ENCODE measurements at places on chromosomes 5 and 9.

DNA sequence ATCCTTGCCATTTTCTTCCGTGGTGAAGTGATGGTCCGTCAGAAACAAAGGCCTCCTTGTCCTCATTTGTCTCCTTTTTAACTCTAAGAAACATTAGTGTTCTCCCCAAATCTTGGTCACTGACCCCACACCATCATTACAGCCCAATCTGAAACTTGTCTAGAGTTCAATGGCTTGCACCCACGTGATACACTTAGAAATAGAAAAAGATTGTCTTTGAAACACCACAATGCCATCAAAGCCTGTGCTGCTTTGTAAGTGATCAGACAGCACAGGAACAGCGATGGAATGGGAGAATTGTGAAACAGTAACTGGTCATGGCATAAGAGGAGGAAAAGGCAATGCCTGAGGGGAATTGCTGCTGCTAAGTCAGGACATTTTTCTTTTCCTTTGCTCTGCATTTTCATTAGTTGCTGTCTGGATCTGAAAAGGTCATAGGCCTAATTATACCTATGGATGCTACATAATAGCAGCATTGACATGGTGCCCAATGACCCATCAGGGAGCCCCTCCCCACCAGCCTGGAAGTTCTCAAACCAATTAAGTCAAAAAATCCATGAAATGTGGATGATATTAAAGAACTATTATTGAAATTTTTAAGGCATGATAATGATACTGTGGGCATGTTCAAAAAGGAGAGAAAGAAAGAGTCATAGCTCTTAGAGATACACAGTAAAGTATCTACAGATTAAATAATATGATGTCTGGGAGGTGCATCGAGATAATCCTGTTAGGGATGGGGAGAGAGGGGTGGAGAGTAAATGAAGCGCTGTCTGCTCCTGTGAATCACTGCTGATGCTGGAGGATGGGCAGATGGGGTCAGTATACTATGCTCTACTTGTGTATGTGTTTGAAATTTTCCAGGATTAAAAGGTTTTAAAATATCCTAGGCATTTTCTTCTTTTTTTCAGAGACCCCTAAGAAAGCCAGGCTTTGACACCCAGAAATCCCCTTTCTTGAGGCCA, 83.6 kb downstream of the ENC1 start:
- no peak for DNase-seq

DNA sequence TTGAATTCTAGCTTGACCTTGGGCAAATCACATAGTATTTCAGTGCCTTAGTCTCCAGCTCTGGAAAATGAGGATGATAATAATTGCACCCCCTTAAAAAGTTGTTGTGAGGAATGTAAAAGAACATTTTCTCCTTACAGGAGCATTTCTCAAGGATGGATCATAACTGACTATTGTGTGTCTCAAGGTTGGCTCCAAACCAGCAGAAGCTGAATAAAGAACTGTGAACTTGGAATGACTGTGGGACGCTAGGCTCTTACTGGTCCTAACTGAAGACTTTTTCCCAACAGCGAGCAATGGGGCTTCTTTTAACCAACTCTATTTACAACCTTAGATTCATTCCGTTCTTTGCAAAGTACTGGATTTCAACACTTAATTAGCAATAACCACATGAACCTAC, 26.2 kb upstream of the GLRX start:
- no peak for DNase-seq

- no peak for DNase-seq
Observed at GRCh38 chr5:55914971-55915370, 63.8 kb downstream of the IL31RA start.

- DNase-seq: no peak
Observed at GRCh38 chr9:116691607-116692006, 4.5 kb downstream of the TRIM32 start.

DNA sequence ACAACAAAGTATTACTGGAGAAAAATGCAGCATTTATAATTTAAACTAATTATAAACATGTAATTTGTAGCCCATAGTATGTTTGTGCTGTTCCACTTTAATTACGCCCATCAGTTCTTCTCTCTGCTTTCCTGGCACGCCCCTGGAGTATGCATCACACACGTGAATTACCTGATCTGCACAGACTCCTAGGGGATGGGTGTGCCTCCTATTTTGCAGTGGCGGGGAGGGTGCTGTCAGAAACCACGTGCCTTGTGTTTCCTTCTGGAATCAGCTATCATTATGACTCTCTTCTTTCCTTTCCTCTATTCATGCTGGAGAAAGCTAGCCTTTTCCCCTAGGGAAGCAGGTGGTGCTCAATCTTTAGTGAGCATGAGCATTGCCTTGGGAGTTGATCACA, 43.3 kb downstream of the RPS23 start:
- no peak for DNase-seq

DNA sequence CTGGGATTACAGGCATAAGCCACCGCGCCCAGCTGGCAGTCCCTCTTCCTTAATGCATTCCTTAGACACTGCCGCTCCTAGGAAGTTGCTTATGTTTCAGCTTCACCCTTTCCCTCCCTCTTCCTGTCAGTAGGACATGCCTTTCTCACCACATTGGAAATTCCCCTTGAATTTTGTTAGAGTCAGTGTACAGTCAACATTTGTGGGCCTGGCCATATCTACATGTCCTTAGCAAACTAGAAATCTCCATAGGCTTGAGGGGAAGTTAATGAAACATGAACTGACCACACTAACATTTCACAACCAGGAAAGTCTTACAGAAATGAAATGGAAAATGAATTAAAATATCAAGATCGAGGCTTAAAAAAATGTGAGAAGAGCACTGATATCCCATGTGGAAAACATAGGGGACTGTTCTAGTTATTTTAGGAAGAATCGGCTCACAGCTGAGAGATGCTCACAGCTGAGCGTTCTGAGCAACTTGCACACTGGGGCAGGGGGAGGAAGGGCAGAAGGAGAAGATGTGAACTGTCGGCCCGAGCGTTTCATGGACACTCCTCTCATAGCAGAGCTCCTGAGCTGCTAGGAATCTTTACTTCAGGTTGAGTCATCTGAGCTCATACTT, 21.1 kb upstream of the LVRN start:
- DNase-seq: no peak

DNA sequence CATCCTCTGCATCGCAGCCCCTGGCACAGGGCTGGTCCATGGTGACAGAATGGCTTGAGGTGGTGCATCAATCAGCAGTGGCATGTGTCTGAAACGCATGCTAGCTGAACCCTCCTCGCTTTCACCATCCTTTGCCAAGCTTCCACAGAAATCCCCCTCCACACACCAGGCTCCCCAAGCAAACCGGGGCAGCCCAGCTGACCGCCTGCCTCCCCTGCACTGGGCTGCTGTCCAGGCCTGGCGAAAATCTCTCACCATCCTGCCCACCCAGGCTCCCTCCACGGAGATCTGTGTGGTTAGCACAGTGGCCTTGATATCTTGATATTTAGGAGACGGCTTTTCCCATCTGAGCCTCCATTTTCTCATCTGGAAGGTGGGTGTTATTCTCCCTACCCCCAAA, 905 bp upstream of the HRH2 start:
- no peak for DNase-seq

- DNase-seq: peak; percentile 57
Observed at GRCh38 chr5:154756868-154757813, 2.0 kb downstream of the LARP1 start.

DNA sequence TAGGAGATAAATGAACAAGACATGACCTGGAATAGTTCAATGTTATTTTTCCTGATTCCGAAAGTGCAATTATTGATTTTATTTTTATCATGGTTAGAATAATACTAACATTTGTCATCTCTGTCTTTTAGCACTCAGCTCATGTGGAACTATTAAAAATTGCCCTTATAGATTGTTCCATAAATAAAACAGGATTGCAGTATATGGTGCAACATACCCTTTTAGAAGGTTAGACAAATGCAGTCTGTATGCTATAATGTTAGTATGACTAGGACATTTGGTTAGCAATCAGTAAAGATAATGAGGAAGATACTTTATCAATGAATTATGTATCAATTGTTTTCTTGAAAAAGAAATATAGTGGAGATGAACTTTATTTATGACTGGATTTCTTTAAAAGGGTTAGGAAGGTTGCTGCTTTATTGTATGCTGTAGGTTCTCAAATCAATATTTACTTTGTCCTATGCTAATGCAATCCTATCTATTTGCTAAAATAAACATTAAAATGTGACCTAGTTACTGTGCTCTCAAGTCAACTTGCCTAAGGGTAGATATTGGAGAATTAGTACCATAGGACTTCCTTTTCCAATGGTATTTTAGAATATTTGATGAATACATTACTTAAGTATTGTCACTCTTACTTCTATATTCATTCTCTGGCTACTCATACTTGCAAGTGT, 348.9 kb upstream of the ISL1 start:
- DNase-seq: no peak

DNA sequence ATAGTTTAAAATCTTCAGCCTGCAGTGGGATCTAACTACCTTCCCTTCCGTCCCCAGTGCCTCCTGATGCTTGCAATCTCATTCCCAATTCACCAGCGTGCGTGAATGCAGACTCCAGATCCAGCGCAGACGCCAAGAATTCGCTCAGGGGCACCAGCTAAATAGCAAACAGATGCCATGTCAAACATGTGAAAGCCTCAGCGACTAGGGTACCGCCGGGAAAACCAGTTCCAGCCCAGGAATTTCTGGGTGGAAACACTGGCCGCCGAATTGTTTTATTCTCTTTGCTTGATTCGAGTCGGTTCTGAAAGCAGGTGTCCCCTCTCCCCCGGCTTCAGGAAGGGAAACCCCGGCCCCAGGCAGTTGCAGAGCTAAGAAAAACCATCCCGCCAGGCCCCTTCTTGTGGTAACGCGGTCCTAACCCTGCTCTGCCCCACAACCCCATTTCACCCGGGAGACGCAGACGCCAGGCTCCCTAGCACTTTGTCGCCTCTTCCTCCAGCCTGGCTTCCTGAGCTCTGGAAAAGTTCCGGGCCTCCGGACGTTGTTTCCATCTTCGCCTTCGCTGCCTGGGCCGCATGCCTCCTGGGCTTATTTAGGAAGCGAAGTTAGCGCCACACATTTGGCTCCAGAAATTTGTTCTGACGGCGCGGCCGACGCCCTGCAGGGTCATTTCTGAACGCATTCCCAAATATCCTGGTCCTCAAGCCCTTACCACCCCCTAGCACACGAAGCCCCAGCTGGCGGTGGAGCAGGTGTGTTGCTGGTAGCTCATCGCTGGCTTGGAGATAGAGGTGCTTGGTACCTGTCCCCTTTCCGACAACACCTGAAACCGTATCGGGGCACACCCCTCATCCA, 665 bp upstream of the LVRN start:
- DNase-seq: no peak

DNA sequence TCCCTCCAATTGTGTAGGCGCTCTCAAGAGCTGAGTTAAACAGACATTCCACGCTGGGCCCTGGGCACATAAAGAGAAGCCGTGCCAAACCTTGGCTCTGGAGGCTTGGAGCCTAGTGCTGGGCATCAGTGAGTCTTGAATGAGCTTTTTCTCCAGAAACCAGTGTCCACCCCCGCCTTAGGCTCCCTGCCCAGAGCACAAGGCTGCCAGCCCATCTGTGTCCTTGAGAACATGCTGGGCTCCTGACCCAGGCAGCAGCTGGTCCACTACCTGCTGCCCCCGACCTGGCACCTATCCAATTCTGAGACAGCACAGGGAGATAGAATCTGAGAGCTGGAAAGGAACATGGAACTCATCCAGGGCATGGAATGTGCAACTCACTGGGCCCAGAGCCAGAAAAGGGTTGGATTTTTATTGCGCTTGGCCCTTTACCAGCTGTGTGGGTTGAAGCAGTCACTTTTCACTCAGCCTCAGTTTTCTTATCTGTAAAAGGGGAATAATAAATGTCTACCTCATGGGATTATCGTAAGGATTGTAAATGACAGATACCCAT, 92.4 kb upstream of the CPLX2 start:
- no peak for DNase-seq

- peak; percentile 20 for DNase-seq
Observed at GRCh38 chr5:149317281-149318048, 27.8 kb upstream of the GRPEL2 start.

DNA sequence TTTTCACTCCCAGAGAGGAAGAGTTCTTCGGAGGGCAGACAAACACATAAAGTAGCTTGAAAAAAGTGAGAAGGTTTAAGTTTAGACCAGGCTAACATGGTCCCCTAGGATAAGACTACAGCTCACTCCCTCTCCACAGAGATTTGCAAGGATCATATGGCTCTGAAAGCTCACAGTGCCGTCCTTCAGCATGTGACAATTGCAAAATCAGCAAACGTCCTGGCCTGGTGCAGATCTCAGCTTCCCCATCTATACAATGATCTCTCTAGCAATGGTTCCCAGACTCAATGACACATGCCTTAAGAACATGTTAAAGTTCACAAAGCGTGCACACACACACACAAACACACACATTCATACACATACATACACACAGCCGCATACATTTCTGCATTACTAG, 327.6 kb downstream of the ACTL7B start:
- DNase-seq: no peak

GRCh38 chr9:35905912-35906679, at the start of gene HRCT1:
Gene HRCT1 (plus strand): TSS chr9:35906202. CDS start chr9:35906288, 86 bp downstream.
- no peak for DNase-seq

DNA sequence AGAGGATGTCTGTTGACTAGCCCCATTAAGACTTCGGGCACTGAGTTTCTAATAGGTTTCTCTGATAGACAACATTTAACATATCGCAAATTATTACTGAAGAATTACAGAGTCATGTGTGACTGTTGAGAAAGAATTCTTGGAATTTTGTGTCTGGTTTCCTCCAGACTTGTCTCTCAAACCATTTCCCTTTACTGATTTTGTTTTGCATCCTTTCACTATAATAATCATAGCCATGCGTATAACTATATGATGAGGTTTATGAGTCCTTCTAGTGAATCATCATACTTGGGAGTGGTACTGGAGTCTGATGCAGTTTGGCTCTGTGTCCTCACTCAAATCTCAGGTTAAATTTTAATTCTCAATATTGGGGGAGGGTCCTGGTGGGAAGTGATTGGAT, 27.0 kb downstream of the ZNF169 start:
- DNase-seq: no peak

- DNase-seq: no peak
Observed at GRCh38 chr5:179266291-179267070, 78.8 kb downstream of the ADAMTS2 start.

- no peak for DNase-seq
Observed at GRCh38 chr9:92055624-92056023, 59.6 kb downstream of the SPTLC1 start.

DNA sequence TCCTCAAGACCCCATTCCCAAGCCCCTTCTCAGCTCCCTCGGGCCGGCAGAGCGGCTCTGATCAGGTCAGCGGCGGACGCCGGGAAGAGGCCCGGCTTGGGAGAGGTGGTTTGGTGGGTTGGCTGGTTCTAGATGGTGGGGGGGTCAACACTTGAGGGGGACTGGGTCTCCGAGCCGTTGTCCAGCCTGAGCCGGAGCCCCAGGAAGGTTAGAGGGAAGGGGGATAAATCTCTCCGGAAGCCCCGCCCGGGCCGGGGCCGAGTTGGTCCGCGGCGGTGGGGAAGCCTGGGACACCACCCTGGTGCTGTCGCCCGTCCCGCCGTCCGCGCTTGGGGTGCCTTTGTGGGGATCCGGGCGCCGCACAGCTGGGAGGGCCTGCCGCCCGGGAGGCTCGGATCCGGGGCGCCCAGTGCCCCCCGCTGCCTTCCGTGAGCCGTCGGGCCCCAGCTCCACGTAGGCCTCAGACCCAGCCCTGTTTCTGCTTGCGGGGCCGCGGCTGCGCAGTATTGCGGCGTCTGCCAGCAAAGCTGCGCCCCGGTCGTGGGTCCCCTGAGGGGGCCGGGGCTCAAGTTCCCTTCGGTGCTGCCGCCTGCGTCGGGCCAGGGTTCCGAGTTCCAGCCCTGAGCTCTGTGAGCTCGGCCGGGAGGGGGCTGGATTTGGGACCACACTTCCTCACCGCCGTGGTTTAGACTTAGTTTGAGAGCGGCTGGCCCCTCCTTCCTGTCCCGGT, 542 bp upstream of the TRIM52 start:
- DNase-seq: peak; percentile 80

Data from activated CD4-positive, alpha-beta T cell treated with anti-CD3 and anti-CD28 coated beads, Interleukin-2, amount 50 U/mL, for 48 hours (primary cell).